ENCODE measurements at places on chromosomes 3 and 15.

- DNase-seq, result no peak
These were observed 1.0 kb downstream of the SHOX2 start for GRCh38 chr3:158105119-158105709.

- no peak for DNase-seq
These were observed 246.7 kb downstream of the RORA start for GRCh38 chr15:60982249-60982910.

DNA sequence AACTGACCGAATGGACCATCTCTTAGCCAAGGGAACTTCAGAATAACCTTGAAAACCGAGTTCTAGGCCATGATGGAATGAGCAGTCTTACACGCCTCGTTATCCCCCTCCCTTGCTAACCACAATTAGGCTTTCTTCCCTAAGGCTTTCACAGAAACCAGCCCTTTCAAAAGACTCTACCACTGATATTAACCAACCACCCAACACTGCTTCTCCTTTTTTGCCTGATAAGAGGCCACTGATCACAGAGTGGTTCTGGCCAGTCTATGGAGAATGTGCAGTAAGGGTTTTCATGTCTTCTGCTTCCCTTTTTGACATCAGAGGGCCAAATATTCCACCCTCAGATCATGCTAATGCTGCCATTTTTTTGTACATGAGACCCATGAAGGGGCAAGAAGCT lies 59.3 kb downstream of the MCF2L2 start:
- no peak for DNase-seq

GRCh38 chr3:118116991-118117390 lies 917.7 kb downstream of the IGSF11 start:
- no peak for DNase-seq

GRCh38 chr3:30340500-30340899 lies 265.9 kb upstream of the TGFBR2 start:
- no peak for DNase-seq

GRCh38 chr15:42153874-42154211 lies 2.6 kb downstream of the PLA2G4F start:
- no peak for DNase-seq

DNA sequence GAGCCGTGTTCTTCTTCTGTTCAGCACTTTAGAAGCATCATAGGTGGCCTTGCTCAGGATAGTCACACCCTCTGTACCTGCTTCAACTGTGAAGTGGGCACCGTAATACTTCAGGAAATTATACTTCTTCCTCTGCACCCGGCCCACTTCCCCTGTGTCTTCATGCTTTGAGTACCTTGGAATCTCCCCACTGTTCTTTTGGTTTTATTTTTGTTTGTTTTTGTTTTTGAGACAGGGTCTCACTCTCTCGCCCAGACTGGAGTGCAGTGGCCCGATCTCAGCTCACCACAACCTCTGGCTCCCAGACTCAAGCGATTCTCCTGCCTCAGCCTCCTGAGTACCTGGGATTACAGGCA lies 1.7 kb downstream of the P2RY14 start:
- peak; percentile 55 for DNase-seq

- no peak for DNase-seq
These were observed 105.8 kb downstream of the P3H2 start for GRCh38 chr3:190014940-190015339.

DNA sequence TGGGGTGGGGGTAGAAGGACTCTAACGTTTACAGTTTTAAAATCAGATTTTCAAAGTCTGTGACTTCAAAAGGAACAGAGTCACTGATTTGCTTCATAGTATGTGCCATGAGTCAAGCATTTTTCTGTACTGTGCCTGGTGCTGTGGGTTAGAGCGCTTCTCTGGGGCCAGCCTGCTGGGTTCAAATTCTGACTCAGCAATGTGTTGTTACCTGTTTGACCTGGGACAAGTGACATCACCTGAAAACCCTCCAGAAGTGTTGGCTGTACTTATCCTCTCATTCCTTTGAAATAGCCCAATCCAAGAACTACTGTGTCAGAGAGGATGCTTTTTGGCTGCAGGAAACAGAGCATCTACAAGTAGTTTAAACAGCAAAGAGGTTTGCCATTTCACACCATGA lies 101.7 kb downstream of the LSM3 start:
- no peak for DNase-seq

DNA sequence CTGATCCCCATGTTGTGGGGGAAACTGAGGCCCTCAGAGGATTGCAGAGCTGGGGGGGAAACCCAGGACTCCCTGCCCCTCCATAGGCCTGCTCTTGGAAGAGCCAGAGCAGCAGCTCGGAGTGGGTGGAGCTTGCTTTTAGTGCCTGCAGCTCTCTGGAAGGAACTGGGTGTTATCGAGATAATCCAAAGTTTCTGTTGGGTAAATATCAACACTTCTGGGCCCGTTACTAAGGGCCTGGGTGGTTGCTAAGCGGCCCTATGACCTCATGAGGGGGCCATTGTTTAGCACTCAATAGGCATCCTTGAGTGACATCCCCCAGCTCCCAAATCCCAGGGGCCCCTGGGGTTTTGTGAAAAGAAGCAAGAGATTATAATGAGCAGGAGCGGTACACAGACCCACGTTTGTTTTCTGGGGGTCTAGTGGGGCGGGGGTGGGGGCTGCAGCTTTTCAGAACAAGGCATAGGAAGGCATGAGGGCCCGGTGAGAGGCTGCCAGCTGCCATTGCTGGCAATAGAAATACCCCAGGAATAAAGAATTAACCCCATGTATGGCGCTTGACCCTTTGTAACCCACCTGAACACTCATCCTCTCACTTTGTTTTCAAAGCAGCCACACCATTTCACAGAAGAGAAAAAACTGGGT lies 48.3 kb upstream of the ATP2B2 start:
- no peak for DNase-seq

- DNase-seq, result no peak
These were observed 137.5 kb downstream of the ADAM10 start for GRCh38 chr15:58611731-58612676.

DNA sequence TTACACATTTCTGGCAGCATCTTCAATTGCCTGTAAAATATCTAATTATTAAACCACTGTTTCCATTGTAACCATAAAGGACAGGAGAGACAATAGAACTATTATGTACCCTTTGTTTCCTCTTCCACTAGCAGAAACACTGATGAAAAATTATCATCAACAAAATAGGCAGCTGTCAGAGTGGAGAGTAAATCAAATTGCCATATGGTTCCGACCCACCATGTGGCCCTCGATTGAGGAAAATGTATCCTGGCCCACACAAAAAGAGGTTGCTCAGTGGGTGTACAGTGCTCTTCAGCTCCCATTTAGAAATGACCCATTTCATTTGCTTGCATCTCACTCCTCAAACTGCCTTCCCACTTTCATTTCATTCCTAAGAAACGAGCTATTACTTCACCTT lies 570.6 kb upstream of the UBE2E2 start:
- DNase-seq, result no peak

- no peak for DNase-seq
These were observed 6.8 kb downstream of the CHRNA3 start for GRCh38 chr15:78614021-78614420.

DNA sequence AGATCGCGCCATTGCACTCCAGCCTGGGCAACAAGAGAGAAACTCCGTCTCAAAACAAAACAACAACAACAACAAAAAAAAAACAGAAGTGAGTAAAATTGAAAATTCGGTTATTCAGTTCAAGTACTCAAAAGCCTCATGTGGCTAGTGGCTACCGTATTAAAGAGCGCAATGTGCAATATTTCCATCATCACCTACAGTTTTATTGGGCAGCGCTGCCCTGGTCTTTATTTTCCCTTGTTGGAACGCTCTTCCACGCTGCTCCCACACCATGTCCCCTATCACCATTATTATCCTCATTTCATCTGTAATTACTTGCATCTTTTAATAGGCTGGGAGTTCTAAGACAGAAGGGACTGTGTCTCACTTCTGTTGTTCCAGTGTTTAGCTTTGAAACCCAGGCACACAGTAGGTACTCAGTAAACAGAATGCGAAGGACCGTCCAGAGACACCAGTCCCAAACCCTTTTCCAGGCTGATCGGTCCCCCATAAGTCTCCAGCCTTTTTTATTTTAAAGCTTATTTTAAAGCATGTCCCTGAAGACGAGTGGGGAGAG lies 423 bp upstream of the HACD3 start:
- DNase-seq, result no peak

GRCh38 chr3:95886616-95887015 lies 927.8 kb upstream of the EPHA6 start:
- no peak for DNase-seq

GRCh38 chr3:58938057-58938456 lies 111.8 kb downstream of the CFAP20DC start:
- DNase-seq, result no peak

GRCh38 chr15:29765898-29766527 lies 56.3 kb downstream of the TJP1 start:
- DNase-seq, result no peak

DNA sequence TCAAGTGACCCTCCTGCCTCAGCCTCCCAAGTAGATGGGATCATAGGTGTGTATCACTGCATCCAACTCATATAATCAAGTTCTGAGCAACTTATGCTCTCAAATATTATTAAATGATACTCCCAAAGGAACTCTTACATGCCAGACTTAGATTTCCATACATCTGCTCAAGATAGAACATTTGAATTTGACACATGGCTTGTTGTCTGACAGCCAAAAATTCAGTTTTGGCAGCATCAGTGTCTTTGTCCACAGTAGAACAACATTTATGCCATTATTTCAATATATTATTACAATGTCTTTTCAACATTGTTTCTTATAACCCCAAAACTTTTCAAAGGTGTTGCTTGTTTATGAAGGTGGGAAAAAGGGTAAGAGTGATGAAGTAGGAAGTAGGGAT lies 116.2 kb downstream of the SUCNR1 start:
- DNase-seq, result no peak

- no peak for DNase-seq
These were observed 57.6 kb upstream of the NR2E3 start for GRCh38 chr15:71752604-71753289.

DNA sequence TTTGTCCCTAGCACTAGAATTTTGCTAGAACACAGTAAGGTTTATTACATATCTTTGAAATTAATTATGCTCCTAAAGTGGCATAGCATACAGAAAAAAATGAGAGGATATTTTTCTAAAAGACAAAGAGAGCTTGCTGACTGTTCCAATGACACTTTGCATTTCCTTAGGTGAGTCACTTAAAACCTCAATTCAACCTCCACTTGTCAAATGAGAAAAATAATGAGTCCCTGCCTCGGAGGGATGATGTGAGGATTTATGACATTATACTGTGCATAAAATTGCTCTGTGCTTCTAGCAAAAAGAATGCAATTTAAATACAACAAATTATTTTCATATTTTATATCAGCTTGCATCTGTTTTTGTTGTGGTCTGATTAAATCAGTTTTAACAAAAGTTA lies 1417.0 kb upstream of the ALCAM start:
- no peak for DNase-seq

DNA sequence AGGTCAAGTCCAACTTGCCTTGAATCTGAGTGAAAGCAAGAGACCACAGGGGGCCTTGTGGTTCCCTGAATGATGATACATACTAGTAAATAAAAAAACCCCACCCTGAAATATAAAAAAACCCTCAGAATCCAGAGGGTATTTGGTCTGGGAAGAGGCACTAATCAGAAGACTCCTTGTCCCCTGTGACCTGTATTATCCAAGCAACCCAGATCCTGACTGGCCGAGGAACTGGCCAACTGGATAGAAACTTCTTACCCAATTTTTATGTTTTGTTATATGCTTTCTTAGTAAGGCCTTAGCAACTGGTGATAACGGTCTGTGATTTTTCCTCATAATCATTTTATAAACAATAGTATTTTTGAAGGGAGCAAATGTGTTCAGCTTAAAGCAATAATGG lies 17.5 kb downstream of the ABI3BP start:
- DNase-seq, result no peak

DNA sequence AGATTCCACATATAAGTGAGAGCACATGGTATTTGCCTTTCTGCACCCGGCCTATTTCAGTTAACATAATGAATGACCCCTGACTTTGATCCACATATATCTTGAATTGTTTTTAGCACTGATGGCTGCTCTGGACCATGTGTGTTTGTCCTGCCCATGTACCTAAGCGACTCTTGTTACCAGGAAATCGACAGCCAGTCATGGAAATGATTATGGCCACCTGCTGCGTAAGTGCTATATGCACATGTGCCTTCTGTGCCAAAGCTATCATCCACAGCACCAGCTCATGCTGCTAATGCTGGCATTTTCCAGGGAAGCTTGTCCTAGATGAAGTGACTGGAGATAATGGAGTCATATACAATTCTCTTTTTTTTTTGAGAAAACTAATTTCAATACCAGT lies 103.7 kb downstream of the PEX5L start:
- DNase-seq, result no peak

GRCh38 chr15:89396723-89397652 lies 62.4 kb upstream of the POLG start:
- DNase-seq, result no peak

- no peak for DNase-seq
These were observed 40.7 kb downstream of the SUMF1 start for GRCh38 chr3:4426261-4426781.

GRCh38 chr3:149494759-149495580 lies 20.5 kb downstream of the TM4SF4 start:
- DNase-seq, result no peak

DNA sequence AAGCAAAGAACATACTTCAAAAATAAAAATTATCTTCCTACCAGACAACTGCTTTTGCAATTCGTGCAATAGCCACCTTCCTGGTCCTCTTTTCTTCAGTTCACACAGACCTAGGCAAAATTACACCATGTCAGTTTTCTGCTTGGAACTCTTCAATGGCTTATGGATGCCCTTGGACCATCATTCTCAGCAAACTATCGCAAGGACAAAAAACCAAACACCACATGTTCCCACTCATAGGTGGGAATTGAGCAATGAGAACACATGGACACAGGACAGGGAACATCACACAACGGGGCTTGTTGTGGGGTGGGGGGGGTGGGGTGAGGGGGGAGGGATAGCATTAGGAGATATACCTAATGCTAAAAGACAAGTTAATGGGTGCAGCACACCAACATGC lies 29.2 kb upstream of the PLSCR5 start:
- DNase-seq, result no peak

DNA sequence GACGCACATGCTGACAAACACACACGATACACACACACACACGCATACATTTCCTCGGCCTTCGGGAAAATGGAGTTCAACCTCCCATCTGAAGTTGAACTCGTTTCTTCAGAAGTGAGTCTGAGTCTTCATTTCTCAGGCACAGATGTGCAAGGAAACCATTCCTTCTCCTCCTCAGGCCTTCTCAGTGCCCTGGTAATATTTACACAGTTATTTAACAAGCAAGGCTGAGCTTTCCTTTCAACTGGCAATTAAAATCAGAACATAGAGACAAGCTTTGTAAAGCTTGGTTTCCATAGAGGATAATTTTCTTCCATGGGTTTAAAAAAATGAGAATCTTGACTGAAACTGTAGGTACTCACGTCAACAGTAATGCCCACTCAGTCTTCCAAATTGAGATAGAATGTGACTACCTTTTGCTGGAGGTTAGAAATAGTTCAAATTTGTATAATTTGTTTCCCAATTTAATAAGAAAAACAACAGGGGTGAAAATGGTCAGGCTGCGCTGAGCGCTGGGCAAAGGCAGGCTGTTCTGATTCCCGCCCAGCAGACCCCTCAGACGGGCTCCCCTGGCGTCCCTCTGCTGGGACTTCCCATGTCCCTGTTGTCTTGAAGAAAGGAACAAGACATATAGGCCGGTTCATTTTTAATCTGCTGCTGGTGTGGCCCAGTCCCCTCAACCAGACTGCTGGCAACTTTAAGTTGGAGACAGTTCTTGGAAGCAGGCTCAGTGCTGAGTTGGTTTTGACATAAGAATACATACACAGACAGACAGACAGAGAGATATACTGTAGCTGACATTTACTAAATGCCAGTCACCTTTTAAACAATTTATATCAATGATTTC lies 174.3 kb downstream of the XXYLT1 start:
- no peak for DNase-seq

GRCh38 chr3:141913150-141913811 lies 36.8 kb downstream of the ATP1B3 start:
- peak; percentile 50 for DNase-seq
